Activated CD4-positive, alpha-beta T cell treated with anti-CD3 and anti-CD28 coated beads, Interleukin-2, amount 10 ng/mL, durations not matched to agents 24 days and 14 days (primary cell): ENCODE measurements at places on chromosomes 2 and 18. TPM values are rescaled to one million over a fixed set of nuclear protein-coding genes. Genes with fewer than 3 reads are reported as not detected.
A peak's percentile ranks its signal among the peaks of the same experiment; 100 is the strongest.

- no peak for DNase-seq
- H3K36me3 ChIP-seq: no peaks in the 10 kb centered on the region
- peak overlapping the region; percentile 65 for H3K4me3 ChIP-seq
- H3K27me3 ChIP-seq: peaks cover 57% of the 10 kb centered on the region
Measured at GRCh38 chr2:235501673-235502031, 7.8 kb downstream of the AGAP1 start.

DNA sequence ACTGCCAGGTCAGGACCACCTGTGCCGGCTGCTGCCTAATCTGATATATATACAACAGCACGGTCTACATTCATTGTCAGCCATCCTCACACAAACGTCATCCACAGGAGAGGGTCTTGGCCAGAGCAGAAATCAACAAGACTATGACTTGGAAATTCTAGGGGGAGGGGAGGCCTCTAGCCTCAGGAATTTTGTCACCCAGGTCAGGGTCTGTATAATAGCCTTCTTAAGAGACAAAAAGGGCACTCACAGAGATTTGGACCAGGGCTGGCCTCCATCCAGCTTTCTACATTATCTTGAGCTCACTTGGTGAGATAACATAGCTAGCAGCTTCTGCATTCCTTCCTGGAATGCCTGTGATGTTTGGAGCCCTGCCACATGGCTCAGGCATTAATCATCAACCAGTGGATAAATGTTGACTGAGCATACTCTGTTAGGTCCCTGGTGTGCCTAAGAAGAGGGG lies 50.4 kb upstream of the CTIF start:
- no peak overlapping the region for H3K4me3 ChIP-seq
- H3K27ac ChIP-seq: no peak overlapping the region
- no peak for DNase-seq

GRCh38 chr2:3356799-3357198 lies 20.8 kb downstream of the EIPR1 start:
- H3K4me1 ChIP-seq: peaks cover 15% of the 10 kb centered on the region
- no peaks in the 10 kb centered on the region for H3K27me3 ChIP-seq
- no peak overlapping the region for H3K4me3 ChIP-seq
- peaks cover 27% of the 10 kb centered on the region for H3K36me3 ChIP-seq

DNA sequence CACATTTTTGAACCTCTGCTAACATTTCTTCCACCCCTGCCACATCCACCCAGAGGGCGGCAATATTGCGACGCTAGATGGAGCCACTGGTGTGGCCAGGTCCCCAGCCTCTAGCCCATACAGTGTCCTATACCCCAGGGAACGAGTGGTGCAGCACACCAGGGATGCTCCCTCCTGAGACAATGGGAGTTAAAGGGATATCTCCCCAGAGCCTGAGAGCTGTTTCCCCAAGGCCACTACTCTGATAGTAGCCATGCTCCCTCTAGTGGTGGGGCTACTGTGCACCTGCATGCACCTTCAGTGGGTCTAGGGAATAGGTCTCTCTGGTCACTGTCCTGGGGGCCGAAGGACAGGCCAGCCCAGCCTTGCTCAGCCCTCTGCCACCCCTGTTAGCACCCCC lies 336.4 kb upstream of the FSHR start:
- no peaks in the 10 kb centered on the region for H3K36me3 ChIP-seq
- peak; percentile 58 for DNase-seq

GRCh38 chr2:183089192-183089851 lies 10.8 kb downstream of the DUSP19 start:
- H3K4me3 ChIP-seq: no peak overlapping the region
- no peaks in the 10 kb centered on the region for H3K4me1 ChIP-seq
- no peak overlapping the region for H3K27ac ChIP-seq
- H3K27me3 ChIP-seq: no peaks in the 10 kb centered on the region

GRCh38 chr18:48933578-48934414 lies 17.0 kb downstream of the SMAD7 start:
- H3K4me1 ChIP-seq: peaks cover 86% of the 10 kb centered on the region
- no peaks in the 10 kb centered on the region for H3K27me3 ChIP-seq
- peak overlapping the region; percentile 98 for H3K27ac ChIP-seq
- peaks cover 35% of the 10 kb centered on the region for H3K36me3 ChIP-seq
- peak overlapping the region; percentile 84 for H3K4me3 ChIP-seq

- DNase-seq: no peak
- H3K4me1 ChIP-seq: no peaks in the 10 kb centered on the region
- no peaks in the 10 kb centered on the region for H3K27me3 ChIP-seq
- H3K36me3 ChIP-seq: no peaks in the 10 kb centered on the region
- no peak overlapping the region for H3K27ac ChIP-seq
Measured at GRCh38 chr2:56049233-56049845, 125.8 kb upstream of the EFEMP1 start.

DNA sequence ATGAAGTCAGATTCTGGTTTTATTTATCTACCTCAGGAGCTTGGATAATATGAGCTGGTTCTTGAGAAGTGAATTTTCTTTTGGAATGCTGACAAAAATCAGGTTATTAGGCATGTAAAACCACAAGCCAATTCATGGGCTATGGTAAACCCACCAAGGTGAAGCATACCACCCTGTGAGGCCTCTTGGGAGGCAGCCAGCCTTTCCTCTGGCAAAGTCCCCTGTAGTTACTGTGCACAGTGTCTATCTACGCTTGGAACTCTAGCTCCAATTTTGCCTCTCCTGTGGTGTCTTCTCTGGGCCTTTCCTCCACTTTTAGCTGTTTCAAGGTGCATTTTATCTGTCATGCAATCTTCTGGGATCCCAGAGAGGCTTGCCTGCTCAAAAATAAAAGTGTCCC lies 242.7 kb upstream of the ZSWIM2 start:
- no peak for DNase-seq
- H3K27ac ChIP-seq: no peak overlapping the region
- no peaks in the 10 kb centered on the region for H3K4me1 ChIP-seq
- H3K36me3 ChIP-seq: no peaks in the 10 kb centered on the region

GRCh38 chr18:5542515-5543035 lies 1.2 kb downstream of the EPB41L3 start:
- H3K27me3 ChIP-seq: peaks cover 42% of the 10 kb centered on the region
- H3K36me3 ChIP-seq: no peaks in the 10 kb centered on the region
- DNase-seq: no peak
- peaks cover 2% of the 10 kb centered on the region for H3K4me1 ChIP-seq

DNA sequence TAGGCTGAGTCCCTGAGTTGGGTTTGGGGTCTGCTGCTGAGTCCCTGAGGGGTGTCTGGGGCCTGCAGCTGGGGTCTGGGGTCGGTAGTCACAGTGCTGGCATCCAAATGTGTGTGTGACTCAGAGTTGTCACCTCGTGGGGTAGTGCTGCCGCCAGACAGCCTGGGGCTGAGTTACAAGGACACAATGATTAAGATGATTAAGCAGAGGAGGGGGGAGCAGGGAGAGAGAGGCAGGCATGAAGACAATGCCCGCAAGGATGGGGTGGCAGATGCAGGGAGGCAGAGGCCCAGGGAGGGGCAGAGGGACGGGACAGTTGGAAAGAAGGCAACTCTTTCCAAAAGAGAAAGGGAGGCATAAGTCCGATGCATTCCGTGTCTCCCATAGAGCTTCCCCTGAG lies 120.2 kb downstream of the CELF4 start:
- H3K27ac ChIP-seq: no peak overlapping the region
- H3K27me3 ChIP-seq: no peaks in the 10 kb centered on the region
- no peak for DNase-seq
- H3K4me3 ChIP-seq: no peak overlapping the region
- H3K36me3 ChIP-seq: no peaks in the 10 kb centered on the region

DNA sequence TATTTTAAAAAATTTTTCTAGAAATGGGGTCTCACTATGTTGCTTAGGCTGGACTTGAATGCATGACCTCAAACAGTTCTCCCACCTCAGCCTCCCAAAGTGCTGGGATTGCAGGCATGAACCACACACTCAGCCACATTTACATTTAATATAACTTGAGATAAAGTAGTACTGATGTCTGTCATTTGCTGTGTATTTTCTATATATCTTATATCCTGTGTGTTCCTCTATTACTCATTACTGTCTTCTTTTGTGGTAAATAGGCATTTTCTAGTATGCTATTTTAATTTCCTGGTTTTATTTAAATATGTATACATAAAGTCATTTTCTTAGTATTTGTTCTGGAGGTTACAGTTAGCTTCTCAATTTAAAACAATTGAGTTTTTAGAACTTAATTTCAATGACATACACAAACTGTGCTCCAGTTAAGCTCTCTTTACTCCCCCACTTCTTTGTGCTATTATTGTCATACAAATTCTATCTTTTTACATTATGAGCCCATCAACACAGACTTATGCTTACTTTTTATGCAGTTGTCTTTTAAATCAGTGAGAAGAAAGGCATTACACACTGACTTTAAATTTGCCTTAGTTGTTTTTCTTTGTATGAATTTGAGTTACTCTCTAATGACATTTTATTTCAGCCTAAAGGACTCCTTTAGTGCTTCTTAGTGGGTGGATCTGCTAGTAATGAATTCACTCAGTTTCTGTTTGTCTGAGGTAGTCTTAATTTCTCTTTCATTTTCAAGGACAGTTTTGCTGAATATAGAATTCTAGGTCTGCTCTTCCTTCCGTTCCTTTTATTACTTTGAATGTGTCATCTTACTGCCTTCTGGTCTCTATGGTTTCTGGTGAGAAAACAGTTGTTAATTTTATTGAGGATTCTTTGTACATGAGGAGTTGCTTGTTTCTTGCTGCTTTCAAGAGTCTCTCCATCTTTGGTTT lies 6.2 kb upstream of the INPP4A start:
- peak; percentile 64 for DNase-seq
- H3K27me3 ChIP-seq: no peaks in the 10 kb centered on the region
- peaks cover 11% of the 10 kb centered on the region for H3K36me3 ChIP-seq
- H3K4me1 ChIP-seq: peaks cover 17% of the 10 kb centered on the region
- H3K4me3 ChIP-seq: peak overlapping the region; percentile 58
- peak overlapping the region; percentile 87 for H3K27ac ChIP-seq

DNA sequence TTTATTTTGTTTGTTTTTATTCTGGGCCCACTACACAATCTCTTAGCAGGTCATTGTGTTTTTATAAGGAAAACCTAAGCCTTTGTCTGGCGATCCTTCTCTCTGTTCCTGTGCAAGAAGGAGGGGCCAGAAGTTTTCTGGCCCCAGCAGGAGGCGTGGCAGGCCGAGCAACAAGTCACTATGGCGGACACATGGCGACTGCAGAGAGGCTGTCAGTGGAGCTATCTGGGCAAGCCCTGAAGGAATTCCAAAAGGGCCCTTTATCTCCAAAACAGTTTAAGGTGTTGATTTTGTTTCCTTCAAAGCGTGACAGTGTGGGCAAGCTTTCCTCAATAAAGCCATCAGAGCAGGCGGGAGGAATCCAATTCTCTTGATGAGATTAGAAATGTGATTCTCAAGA lies 118.8 kb upstream of the CTAGE1 start:
- no peaks in the 10 kb centered on the region for H3K27me3 ChIP-seq
- H3K36me3 ChIP-seq: no peaks in the 10 kb centered on the region
- DNase-seq: no peak
- H3K4me3 ChIP-seq: no peak overlapping the region
- H3K27ac ChIP-seq: no peak overlapping the region

- H3K27me3 ChIP-seq: peaks cover 36% of the 10 kb centered on the region
- no peak for DNase-seq
- H3K36me3 ChIP-seq: no peaks in the 10 kb centered on the region
- H3K27ac ChIP-seq: no peak overlapping the region
- no peak overlapping the region for H3K4me3 ChIP-seq
- no peaks in the 10 kb centered on the region for H3K4me1 ChIP-seq
Measured at GRCh38 chr2:177758591-177759371, 313.8 kb downstream of the PDE11A start.

DNA sequence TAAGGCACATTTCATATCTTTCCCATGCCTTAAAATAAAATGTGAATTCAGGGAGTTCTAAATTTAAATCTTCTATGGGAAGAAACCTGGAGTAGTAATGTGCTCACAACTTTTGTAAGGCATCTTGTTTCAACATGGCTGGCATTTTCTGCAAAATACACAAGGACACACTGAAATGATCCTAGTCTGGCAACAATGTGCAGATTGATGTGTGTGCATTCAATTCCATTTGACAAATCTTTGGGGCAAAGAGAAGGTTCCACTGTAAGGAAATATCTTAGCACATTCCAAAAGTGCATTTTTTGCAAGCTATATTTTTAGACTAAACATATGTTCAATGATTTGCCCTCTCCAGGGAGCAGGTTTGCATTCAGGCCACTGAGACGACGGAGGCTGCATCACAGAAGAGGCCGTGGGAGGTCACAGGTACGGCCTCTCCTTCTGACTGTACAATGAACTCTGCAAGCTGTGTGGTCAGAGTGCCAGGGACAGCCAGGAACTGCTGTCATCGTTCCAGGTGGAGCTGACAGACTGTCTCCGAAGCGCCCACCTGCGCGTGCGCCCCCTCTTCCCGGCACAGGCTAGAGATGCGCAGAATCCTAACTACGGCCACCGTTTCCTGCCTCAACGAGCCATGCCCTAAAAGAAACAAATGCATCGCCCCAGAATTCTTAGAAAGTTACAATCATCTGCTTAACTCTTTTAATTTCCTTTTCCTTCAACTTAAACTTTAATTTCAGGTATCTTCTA lies 149.2 kb upstream of the POU3F3 start:
- H3K27me3 ChIP-seq: no peaks in the 10 kb centered on the region
- H3K27ac ChIP-seq: no peak overlapping the region
- DNase-seq: no peak
- no peaks in the 10 kb centered on the region for H3K36me3 ChIP-seq

- H3K4me3 ChIP-seq: no peak overlapping the region
- no peaks in the 10 kb centered on the region for H3K27me3 ChIP-seq
- peaks cover 20% of the 10 kb centered on the region for H3K36me3 ChIP-seq
- H3K27ac ChIP-seq: no peak overlapping the region
Measured at GRCh38 chr18:23204589-23205235, 69.4 kb downstream of the CABLES1 start.

- H3K27me3 ChIP-seq: no peaks in the 10 kb centered on the region
- H3K4me1 ChIP-seq: peaks cover 64% of the 10 kb centered on the region
- no peak for DNase-seq
- no peak overlapping the region for H3K4me3 ChIP-seq
Measured at GRCh38 chr2:224958462-224958857, 83.8 kb downstream of the DOCK10 start.

GRCh38 chr2:115460008-115460407 lies 1017.6 kb downstream of the DPP10 start:
- H3K4me1 ChIP-seq: no peaks in the 10 kb centered on the region
- H3K27ac ChIP-seq: no peak overlapping the region
- H3K36me3 ChIP-seq: no peaks in the 10 kb centered on the region
- H3K4me3 ChIP-seq: no peak overlapping the region
- DNase-seq: no peak

DNA sequence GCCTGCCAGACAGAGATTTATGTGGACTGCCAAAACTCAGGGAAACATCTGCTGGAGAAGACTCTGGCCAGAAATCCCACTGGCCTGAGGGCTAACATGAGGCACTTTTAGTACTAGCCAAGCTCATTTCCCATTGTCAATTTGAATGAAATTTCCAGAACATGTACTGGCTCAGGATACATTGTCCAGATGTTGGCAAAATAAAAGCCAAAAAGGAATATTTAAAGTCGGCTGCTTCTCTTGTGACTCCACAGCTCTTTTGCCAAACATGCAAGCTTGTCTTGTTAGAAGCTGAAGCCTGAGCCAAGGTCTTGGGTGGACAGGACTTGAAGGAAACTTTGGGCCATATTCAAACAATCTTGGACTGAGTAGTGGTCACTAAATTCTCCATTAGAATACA lies 215.5 kb downstream of the NCKAP5 start:
- H3K36me3 ChIP-seq: no peaks in the 10 kb centered on the region
- H3K4me3 ChIP-seq: no peak overlapping the region
- no peak for DNase-seq
- no peaks in the 10 kb centered on the region for H3K4me1 ChIP-seq
- H3K27me3 ChIP-seq: no peaks in the 10 kb centered on the region
- H3K27ac ChIP-seq: no peak overlapping the region

Gene DAW1
- total RNA-seq: not detected in 2 replicates

Gene CCDC141
- 2.1 and 2.5 TPM in 2 replicates for total RNA-seq

Gene C2orf78
- total RNA-seq: 0.07 TPM in 1 of 2 replicates, not detected in the other

Gene KLF7
- 12.6 and 14.1 TPM in 2 replicates for total RNA-seq

Gene SPC25
- total RNA-seq: 22.5 and 22.8 TPM in 2 replicates

Gene FER1L5
- total RNA-seq: not detected in 2 replicates

Gene SCYGR6
- total RNA-seq: not detected in 2 replicates

Gene CAB39
- total RNA-seq: 166 and 168 TPM in 2 replicates
